ENCODE measurements at places on chromosomes 2 and 18.
A peak's percentile ranks its signal among the peaks of the same experiment; 100 is the strongest.

DNA sequence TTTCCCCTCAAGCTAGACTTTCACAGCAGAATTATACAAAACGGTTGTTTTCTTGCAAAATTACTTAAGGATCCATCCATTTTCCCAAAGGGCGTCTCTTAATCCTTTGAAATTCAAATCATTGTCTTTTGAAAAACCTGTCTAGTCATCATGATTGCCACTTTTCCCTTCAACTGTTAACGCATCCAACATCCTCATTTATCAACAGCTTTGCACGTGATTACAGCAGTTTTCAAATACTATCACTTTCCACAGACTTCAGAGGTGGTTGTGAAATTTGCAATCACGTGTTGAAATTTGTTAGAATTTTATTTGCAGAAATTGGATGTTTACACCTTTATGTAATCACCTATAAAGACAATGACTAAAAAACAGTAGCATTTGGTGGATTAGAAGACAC lies 304.4 kb upstream of the SLC39A10 start:
- DNase-seq, result no peak

DNA sequence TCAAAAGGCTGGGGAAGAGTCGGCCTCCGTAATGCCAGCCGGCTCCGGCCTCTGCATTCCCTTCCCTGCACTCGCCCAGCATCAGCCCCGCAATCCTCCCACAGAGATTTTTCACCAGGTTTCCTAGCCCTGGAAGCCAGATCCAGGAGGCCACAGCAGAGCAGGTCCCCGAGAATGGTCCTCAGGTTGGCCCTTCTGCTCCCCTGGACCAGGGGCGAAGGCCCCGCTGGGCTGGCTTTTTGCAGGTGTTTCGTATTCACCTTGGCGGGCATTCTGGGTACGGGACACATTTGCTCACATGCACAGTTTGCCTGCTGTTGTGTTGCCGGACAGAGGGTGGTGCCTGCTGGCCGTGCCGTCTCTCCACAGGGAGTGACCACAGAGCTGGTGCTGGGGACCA lies 309.5 kb downstream of the NDUFA10 start:
- DNase-seq, result no peak

DNA sequence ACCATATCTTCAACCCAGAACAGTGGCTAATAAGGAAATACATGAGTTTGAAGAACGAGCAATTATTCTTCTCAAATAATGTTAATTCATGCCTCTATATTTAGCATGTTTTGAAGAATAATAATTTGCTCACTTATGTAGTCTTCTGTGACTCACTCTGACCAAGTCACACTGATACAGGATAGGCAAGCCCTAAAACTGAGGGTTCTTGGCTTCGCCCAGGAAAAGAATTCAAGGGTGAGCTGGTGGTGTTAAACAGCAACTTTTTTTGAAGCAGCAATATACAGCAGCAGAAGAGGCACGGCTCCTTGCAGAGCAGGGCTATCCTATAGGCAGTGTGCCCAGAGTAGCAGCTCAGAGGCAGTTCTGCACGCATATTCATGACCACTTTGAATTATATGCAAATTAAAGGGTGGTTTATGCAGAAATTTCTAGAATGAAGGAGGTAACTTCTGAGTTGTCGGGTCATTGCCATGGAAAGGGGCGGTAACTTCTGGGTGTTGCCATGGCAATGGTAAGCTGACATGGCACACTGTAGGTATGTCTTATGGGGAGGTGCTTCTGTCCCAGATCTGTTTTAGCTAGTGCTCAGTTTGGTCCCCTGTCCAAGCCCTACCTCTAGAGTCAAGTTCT lies 200.6 kb downstream of the RND3 start:
- no peak for DNase-seq

DNA sequence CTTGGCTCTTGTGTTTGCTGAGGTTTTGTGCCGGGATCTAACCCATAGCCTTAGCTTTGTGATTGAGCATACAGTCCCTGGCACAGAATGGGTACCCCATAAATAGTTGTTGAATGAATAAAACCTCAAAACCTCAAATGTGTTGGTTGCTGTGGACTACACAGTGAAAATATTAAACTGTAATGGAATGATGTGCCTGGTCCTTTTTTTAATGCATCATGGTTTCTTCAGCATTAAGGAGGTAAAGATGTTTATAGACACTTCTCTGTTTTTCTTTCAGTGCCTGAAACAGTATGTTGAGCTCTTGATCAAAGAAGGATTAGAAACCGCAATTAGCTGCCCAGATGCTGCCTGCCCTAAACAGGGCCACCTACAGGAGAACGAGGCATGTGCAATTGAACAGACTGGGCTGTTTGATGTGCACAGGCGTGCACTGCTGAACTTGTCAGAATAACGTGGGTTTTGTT lies 97.0 kb downstream of the RNF144A start:
- DNase-seq, result peak; percentile 93

- no peak for DNase-seq
These were observed 369.7 kb upstream of the TRIB2 start for GRCh38 chr2:12347066-12347493.

DNA sequence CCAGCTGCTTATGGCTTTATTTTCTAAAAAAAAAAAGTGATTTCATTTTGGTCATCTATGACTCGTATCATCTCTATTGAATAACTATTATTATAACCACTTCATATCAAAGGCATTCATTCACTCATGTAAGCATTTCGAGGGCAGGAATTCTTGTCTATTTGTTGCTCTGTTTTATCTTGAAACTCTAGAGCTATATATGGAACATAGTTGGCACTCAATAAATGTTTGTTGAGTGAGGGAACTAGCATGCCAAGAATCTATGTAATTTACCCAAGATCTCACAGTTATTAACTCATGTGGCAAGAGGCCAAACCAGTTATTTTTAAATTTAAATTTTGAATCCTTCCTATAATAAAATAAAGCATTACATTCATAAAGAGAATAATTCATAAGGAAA lies 470.1 kb downstream of the TMX3 start:
- DNase-seq, result no peak

DNA sequence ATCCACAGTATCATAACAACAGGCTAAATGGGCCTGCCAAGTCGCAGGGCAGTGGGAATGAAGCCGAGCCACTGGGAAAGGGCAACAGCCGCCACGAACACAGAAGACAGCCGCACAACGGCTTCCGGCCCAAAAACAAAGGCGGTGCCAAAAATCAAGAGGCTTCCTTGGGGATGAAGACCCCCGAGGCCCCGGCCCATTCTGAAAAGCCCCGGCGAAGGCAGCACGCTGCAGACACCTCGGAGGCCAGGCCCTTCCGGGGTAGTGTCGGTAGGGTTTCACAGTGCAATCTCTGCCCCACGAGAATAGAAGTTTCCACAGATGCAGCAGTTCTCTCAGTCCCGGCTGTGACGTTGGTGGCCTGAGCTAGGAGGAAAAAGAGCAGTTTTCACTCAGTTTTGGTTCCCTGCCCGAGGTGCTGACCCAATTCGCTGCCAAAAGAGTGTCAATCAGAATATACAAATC lies 32.2 kb downstream of the KCTD18 start:
- DNase-seq, result no peak

DNA sequence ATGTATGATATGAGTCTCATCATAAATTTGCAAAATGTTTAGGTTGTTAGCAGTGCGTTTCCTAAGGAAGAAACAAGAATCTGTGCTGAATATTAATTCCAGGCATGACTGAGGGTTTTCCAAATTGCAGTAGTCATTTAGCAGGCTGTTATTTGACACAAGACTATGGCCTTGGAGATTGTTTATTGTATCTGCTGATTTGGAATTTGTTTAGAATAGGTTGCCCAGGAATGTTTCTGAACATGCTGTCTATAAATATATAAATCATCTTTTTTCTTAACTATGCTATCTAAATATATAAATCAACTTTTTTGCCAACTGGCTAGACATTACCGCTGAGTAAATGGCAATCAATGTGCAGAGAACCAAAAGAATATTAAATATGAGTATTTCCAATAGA lies 90.9 kb downstream of the DOK6 start:
- DNase-seq, result no peak

DNA sequence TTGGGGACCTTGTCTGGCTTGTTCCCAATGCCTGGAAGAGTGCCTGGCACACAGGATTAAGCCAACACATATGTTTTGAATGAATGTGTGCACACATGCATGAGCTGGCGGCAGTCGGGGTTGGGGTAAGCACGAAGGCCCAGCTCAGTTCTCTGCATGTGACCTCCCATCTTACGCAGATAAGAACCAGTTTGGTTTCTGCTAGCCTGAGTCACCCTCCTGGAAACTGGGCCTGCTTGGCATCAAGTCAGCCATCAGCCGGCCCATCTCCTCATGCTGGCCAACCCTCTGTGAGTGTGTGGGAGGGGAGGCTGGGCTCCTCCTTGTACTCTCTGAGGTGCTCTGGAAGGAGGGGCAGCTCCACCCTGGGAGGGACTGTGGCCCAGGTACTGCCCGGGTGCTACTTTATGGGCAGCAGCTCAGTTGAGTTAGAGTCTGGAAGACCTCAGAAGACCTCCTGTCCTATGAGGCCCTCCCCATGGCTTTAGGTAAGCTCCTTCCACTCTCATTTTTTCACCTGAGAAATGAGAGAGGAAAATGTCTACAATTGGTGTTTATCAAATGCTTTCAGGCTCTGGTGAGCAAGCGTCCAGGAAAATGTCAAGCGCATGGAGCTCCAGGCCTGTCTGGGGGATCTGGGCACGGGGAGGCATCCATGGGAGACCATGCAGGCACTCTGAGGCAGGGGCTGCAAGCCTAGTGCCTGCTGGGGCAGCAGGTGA lies 9.7 kb upstream of the IL1RN start:
- DNase-seq, result no peak

GRCh38 chr2:238077292-238077691 lies 16.5 kb downstream of the SCLY start:
- DNase-seq, result peak; percentile 92

GRCh38 chr2:127348426-127349000 lies 39.3 kb downstream of the MAP3K2 start:
- no peak for DNase-seq

- peak; percentile 81 for DNase-seq
These were observed 369.1 kb downstream of the MTX2 start for GRCh38 chr2:176638167-176639015.

- DNase-seq, result no peak
These were observed 75.9 kb downstream of the PMS1 start for GRCh38 chr2:189860161-189860560.

DNA sequence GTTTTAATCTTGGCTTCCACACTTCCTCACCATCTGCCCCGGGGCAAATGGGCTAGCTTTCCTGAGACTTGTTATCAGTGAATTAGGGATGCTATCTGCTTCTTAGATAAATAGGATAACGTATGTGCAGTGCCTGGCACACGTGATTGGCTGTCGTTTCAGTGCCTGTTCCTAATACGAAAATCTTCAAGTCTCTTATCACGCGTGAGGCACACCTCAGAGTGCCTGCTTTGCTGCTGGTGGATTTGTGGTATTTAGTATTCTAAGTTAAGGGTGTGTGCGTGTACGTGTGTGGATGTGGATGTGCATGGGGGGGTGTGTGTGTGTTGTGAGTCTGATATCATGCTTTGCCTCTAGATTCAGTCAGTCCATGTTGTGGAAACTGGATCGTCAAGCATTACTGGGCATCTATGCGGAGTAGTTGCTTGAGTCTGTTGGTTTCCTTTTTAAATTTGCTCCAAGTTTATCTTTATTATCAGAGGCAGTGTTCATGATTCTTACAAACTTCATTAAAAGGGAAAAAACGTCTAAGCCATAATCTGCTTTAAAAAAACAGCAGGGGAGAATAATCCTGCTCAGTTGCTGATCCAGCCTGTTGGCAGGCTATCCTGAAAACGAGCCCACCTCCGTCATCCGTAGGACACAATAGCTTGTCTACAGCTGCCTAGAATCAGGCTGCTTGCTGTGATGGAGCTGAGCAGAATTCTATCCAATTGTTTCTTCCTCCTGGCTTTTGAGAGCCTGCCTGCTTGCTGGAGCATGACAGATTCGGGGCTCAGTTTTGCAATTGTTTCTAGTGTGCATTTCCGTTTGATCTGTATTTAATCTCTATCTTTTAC lies 6.6 kb downstream of the SH3RF3 start:
- peak; percentile 95 for DNase-seq

GRCh38 chr2:187618813-187619212 lies 64.6 kb upstream of the TFPI start:
- no peak for DNase-seq

DNA sequence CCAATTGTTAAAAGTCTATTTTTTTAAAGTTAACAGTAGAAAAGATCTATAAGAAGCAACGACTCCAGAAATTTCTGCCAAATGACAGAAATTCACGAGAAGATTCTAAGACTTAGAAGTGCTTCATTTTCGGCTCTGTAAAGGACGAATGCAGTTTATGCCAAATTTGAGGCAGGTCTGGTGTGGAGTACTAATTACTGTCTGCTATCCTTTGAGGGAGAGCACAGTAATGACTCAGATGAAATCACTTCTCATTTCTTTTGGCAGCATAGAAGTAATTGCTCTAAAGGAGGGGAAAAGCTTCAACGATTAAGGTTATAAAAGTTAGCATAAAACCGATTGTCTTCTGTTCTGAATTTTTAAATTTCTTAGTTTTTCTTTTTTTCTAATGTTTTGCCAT lies 11.4 kb downstream of the G6PC2 start:
- DNase-seq, result no peak

GRCh38 chr2:172135446-172135845 lies 32.7 kb upstream of the DLX2 start:
- no peak for DNase-seq

GRCh38 chr2:66536290-66536673 lies 101.4 kb downstream of the MEIS1 start:
- no peak for DNase-seq

DNA sequence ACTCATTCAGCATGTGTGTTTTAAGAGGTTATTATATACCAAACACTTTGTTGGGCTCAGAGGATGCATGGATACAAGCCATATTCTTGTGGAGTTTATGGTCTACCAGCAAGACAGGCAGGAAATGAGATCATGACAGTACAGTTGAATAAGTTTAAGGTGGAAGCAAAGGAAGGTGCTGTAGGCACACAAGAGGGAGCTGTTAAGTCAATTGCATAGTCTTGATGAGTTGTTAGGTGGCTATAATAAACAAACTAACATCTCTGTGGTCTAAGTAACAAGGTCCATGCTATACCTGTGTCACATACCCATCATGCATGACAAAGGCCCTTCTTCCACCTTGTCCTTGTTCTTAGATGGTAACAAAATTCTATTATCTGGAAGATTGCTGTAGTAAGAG lies 538.3 kb downstream of the CNTNAP5 start:
- DNase-seq, result no peak

DNA sequence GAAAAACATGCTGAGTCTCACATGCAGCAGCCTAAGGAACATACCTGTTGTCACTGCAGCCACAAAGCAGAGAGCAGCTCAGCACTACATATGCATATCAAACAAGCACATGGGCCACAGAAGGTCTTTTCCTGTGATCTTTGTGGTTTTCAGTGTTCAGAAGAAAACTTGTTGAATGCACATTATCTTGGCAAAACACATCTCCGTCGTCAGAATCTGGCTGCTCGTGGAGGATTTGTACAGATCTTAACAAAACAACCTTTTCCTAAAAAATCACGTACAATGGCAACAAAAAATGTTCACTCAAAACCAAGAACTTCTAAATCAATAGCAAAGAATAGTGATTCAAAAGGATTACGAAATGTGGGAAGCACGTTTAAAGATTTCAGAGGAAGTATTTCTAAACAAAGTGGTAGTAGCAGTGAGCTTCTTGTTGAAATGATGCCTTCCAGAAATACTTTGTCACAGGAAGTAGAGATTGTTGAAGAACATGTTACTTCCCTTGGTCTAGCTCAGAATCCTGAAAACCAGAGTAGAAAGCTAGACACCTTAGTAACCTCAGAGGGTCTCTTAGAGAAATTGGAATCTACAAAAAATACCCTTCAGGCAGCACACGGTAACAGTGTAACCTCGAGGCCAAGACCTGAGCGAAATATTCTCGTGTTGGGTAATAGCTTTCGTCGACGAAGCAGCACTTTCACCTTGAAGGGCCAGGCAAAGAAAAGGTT lies 34.1 kb downstream of the ZNF407 start:
- no peak for DNase-seq

- peak; percentile 75 for DNase-seq
These were observed 88.0 kb downstream of the COMMD1 start for GRCh38 chr2:61993422-61994024.

All from NCI-H82 (cell line).